Activated T-cell treated with anti-CD3 and anti-CD28 coated beads, Interleukin-2, amount 50 U/mL, for 24 hours (primary cell): ENCODE measurements at places on chromosomes 12 and 14.

GRCh38 chr12:89250636-89251035 is 101.7 kb downstream of the DUSP6 start:
- DNase-seq = no peak

- no peak for DNase-seq
Observed at GRCh38 chr12:44357494-44357893, 518.6 kb downstream of the NELL2 start.

DNA sequence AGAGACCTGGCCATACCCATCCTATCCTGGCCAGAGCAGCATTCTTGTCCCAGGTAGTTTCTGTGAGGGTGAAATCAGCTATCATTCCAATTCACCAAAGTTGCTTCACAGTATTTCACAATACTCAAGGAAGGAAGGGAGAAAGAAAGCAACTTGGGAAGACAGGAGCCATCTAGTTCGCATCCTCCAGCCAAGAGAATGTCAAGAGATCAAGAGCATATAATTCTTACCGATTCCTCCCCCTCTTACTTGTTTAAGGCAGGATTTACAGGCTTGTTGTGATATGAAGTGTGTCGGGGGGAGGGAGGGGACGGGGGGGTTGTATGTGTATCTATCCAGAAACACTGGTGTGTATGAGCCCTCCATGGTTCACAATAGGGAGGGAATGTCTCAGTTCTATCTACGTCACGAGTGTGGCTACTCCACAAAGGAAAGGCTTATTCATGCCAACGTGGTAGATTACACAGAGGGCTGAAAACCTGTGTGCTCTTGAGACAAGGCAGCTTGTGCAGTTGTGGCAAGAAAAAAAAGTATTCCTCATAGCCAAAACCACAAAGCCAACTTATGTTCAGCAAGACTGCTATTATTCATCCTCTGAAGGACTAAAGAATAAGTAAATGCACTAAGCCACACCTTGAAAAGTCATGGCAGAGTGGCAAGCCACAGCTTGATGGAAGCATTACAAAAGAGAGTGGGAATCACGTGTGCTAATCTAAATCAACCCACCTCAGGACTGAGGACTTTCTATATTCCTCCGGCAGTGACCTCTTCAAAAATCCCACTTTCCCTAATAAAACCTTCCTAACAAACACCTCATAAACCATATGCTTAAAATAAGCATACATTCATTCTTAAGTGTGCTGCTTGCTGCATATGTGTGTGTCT is 35.0 kb downstream of the CORO1C start:
- DNase-seq = no peak

GRCh38 chr14:29928117-29928640 is 532 bp upstream of the PRKD1 start:
- DNase-seq = no peak

DNA sequence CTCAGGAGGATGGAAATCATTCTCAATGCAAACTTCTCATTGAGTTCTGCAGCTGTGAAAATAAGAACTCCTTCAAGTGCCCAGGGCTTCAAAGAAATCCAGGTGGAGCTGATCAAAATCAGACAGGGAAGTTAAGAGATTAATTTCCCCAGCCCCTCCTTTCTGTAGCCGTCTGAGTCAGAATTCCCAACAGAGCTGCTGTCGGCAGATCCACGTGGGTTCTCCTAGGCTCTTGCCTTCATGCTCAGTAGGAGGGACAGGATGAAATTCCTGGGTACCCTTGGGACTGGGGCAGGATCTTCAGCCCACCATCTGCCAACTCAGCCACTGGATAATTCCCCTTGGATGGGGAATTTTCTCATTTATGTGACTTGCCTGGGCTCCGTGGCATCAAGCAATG is 13.3 kb downstream of the TGFB3 start:
- DNase-seq = no peak

GRCh38 chr12:42291680-42292079 is 34.2 kb downstream of the ZCRB1 start:
- no peak for DNase-seq

DNA sequence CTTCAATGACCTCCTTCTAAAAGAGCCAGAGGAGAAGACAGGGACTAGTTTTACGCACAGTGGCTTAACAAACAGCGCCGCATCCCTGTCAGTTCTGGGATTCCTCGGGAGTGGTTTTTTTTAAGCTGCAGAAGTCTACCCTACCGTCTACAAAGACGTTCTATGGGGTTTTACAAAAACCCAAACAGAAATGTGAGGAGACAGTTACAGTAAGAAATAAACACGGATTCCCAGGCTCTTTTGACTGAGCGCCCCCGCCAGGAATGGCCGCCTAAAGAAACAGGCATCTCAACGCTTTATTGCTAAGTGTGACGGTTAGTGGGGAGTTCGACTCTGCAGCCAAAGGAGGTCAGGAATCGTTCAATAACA is 484 bp downstream of the ALKBH1 start:
- no peak for DNase-seq

GRCh38 chr14:88452231-88452630 is 66.8 kb downstream of the SPATA7 start:
- DNase-seq = no peak

- no peak for DNase-seq
Observed at GRCh38 chr12:102933168-102933567, 16.1 kb upstream of the PAH start.

- no peak for DNase-seq
Observed at GRCh38 chr12:122508163-122508562, 7.4 kb upstream of the ZCCHC8 start.

DNA sequence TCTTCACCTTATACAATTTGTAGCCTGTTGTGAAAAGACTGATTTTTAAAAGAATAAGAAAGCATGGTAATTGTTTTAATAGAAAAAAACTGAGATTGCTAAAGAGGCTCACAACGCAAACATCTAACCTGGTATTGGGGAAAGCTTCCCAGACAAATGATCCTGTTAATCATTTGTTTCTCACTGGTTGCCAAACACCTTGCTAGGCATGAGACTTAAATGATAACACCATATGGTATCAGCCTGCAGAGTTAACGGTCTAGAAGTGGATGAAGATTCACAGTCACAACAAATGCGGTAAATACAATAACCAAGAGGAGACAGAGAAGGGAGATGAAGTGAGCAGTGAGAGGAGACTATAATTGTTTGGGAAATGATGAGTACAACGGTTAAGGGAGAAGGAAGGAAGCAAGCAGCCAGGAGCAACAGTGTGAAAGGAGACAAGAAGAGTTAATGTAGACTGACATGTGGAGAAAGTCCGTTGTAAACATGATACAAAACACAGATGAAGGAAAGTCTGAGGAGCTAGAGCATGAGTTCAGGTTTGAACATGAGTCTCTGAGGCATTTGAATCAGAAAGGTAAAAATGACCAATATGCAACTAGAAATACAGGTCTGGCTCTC is 19.8 kb downstream of the GXYLT1 start:
- DNase-seq = no peak

- no peak for DNase-seq
Observed at GRCh38 chr12:51401486-51401885, 10.3 kb upstream of the GALNT6 start.

DNA sequence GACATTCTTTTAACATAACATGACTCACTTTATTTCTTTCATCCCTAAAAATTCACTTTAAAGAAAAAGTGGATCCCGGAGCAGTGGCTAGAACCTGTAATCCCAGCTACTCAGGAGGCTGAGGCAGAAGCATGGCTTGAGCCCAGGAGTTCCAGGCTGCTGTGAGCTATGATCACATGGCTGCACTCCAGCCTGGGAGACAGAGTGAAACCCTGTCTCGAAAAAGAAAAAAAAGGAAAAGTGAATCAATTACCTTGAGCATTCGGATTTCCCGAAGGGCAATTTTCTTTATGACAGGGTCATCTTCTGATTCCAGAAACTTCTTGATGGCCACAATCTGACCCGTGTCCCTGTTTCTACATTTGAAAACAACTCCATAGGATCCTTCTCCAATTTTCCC is 1.2 kb downstream of the CDKL1 start:
- no peak for DNase-seq

DNA sequence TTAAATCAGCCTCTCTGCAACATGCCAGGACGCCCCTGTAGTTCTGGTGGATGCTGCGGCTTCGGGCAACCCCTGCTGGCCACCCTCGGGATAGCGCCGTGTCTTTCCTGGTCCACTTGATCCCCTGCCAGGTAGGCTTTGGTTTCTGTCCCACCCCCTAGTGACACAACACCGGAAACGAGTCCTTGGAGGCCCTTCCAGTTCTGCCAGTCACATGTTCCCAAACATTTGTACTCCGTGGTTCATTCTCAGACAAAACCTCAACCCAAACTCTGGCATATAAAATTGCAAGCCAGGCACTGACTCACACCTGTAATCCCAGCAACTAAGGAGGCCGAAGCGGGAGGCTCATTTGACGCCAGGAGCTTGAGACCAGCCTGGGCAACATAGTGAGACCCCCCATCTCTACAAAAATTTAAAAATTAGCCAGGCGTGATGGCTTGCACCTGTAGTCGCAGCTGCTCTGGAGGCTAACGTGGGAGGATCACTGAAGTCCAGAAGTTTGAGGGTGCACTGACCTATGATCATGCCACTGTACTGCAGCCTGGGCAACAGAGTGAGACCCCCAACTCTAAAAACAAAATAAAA is 37.0 kb downstream of the RASAL1 start:
- peak; percentile 83 for DNase-seq

GRCh38 chr12:53427905-53428594 is 4.4 kb downstream of the AMHR2 start:
- DNase-seq = peak; percentile 42

GRCh38 chr14:100741966-100742365 is 15.3 kb downstream of the DLK1 start:
- no peak for DNase-seq

- DNase-seq = peak; percentile 86
Observed at GRCh38 chr12:132560614-132561426, 49.6 kb downstream of the LRCOL1 start.

DNA sequence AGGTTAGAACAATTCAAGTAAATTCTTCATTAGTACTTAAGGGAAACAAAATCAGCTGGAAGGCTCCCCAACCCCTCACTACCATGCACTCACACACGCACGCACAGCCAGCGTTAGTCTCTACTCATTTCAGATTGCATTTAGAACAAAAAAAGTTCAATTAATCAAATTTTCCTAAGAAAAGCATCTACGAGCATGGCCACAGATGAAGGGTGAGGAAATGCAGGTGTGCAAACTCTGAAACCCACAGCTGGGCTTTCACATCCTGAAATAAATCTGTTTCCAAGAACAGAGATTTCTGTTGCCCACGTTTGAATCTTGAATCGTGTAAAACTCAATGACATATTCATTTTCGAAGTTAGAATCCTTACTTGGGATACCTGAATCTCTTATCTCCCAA is 62.6 kb downstream of the SEL1L start:
- DNase-seq = no peak

DNA sequence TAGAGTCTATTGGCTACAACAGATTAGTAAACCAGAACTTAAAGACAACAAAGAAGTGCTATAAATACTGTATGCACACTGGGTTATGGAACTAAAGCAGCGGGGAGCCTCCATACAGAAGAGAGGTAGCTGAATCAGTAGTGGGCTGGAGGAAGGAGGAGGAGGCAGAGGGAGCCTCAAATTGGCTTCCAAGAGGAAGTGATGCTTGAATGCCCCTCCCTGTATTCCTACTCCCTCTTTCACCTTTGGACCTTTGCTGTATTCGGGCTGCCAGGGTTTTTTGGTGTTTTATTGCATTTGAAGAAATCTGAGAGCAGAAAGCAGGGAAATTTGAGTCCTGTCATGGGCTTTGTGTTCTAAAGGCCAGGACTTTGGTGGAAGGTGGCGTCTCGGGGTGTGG is 104.0 kb upstream of the PTPRB start:
- no peak for DNase-seq

DNA sequence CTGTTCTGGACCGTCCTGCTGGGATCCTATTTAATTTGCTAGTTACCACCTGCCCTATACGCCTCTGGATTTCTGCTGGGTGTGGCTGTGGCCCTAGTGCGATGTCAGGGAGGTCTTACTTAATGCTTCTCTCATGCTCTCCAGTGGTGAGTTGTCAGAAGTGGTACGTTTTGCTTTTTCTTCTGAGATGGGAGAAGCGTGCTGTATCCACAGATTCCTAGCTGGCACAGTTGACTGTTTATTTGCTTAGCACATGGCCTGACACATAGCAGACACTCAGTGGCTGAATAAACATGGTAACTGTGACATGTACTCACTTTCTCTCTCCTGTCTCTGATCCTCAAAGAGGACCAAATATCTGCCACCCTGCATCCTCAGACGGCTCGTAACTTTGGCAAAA is 107.3 kb downstream of the CACNA1C start:
- no peak for DNase-seq

DNA sequence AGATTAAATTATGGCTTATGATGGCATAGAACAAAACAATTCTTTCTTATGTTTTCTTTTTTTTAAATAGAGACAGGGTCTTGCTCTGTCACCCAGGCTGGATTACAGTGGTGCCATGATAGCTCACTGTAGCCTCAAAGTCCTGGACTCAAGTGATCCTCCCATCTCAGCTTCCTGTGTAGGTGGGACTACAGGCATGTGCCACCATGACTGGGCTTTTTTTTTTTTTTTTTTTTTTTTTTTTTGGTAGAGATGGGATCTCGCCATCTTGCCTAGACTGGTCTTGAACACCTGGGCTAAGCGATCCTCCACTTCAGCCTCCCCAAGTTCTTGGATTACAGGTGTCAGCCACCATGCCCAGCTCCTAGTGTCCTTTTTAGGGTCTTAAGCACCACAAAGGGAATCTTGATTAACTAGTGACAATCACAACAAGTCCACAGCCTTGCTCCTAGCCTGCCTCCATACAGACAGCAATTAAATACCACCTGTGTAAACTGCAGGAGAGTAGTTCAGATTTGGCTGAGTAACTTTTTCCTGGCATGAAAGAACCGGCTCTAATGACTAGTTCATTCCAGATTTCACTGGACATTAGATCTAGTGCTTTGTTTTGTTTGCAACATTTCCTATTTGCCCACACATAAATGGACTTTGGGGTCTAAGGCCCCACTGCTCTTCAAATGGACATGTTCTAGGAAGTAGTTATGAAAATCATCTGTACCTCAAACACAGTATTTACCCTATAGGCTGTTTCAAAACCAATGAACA is 61.6 kb downstream of the SH2B3 start:
- DNase-seq = no peak

DNA sequence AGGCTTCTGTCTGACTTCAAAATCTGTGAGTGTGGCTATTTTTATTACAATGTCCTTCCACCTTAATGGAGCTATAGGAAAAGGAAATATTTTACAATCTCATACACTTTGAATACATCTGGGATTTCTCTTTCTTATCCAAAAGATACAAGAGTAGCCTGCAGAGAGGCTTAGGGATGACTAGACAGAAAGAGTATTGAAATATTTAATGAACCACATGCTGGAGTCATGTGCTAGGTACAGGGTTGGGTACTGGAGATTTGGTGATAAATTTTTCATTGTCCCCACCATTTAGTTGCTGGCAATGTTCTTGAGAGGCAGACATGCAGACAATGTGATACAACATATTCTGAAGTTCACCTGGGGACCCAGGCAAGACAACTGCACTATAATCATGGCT is 126.0 kb downstream of the PPFIA2 start:
- no peak for DNase-seq

DNA sequence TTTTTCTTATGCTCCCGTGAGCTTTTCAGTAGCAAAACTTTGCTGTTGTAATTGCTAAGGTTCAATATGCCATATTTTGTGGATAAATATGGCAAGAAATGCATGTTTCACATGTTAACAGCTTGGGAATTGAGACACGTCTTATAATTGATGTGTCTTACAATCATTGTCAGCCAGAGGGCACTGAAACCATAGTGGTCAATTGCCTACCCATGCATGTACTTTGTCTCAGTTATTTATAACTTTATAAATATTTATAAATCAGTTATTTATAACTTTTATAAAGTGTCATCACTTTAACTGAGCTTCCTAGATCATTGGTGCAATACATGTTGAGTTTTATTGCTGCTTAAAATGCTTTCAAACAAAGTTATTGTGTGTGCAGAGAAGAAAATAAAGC is 82.0 kb downstream of the CATSPERB start:
- no peak for DNase-seq
